NCI-H69 (cell line): ENCODE measurements at places on chromosomes 1 and 21.
A peak's percentile ranks its signal among the peaks of the same experiment; 100 is the strongest.

DNA sequence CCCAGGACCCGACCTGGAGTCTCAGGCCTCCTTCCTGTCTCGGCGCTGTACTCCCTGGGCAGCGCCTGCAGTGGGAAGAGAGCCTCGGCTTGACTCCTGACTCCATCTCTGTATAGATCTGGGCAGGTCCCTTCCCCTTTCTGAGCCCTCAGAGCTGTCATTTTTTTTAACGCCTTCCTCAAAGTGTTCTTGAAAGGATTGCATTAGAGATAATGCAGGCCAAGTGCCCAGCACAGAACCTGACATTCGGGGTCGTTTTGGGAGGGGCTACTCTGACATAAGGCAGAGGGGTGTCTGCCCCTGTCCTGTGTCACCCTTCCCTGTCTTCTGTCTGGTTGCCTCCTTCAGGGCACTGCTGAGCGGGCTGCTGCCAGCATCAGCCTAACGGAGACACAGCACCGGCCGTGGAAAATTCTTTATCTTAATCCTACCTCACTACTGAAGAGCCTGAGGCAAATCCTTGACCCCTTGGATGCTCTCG, 271.6 kb downstream of the TRABD2B start:
- peak; percentile 68 for DNase-seq

DNA sequence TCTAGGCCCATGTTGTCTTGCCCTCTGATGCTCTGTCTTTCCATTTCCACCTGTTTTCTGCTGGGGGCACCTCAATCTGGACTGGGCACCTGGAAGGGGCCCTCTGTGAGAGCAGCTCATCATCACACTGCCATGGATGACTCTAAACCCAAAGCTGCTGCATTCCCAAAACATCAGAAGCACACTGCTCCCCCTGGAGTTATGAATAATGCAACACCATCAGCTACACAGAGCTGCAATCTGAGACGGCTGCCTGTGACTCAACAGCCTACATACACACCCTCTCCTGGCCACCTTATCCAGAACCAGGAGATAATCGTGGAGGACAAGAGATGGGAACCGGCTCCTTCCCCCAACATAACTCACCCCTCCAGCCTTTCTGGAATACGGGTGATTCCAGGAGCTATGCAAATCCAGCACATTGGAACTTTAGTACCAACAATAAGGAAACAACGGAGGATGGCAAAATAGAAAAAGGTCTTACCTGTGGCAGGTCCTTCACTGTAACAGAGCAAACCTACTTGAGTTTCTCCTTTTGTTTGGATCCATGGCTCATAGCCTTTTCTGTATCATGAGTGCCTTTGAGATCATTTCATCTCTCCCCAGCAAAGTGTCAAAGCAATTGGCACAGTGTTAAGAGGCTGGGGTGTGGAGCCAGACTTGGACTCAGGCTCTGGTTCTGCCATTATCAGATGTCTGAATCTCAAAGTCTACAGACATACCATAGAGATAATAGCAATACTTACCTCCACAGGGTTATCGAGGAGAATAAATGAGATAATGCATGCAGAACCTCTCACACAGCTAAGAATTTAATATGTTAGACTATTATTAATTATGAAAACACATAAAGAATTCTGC, 29.3 kb downstream of the AK2 start:
- DNase-seq = peak; percentile 25

DNA sequence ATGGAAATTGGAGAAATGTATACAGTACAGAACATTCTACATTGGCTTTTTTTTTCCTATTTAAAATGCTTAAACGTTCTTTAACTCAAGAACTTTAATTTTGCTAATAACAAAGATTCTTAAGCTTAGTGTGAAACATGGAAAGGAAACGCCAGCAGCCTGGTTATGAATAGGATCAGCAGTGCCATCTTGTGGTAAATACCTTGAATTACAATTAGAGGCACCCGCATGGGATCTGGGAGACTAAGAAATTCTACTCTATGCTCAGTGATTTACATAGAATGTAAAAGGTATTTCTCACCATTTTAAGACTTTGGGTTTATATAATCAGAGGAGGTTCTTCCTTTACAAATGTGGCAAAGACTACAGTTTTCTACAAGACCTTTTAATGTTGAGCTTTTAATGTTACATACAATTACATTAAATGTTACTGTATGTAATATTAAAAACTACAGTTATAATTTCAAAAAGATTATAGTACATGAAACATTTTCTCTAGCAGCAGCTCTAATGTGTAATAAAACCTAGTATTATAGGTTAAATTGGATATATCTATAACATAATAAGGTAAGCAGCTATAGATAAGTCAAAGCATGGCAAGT, 32.1 kb upstream of the APOBEC4 start:
- DNase-seq = peak; percentile 74

DNA sequence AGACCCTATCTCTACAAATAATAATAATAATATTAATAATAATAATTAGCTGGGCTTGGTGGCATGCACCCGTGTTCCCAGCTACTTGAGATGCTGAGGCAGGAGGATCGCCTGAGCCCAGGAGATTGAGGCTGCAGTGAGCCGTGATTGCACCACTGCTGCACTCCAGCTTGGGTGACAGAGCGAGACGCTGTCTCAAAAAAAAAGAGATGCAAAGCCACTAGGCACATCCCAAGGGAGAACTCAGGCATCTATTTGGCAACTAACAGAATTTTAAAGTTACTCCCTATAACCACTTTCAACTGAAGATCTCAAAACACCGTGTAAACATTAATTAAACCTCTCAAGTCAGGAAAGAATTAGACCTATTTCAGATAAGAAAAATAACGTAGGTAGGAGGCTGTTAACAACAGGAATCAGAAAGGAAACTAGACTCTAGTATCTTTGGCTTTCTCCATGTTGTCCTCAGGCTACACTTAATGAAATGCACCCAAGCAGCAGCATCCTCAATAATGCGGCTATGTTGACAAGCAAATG, 3.7 kb downstream of the RNF19B start:
- DNase-seq = no peak

- DNase-seq = no peak
Measured at GRCh38 chr21:43207043-43207315, 38.2 kb downstream of the CRYAA start.

DNA sequence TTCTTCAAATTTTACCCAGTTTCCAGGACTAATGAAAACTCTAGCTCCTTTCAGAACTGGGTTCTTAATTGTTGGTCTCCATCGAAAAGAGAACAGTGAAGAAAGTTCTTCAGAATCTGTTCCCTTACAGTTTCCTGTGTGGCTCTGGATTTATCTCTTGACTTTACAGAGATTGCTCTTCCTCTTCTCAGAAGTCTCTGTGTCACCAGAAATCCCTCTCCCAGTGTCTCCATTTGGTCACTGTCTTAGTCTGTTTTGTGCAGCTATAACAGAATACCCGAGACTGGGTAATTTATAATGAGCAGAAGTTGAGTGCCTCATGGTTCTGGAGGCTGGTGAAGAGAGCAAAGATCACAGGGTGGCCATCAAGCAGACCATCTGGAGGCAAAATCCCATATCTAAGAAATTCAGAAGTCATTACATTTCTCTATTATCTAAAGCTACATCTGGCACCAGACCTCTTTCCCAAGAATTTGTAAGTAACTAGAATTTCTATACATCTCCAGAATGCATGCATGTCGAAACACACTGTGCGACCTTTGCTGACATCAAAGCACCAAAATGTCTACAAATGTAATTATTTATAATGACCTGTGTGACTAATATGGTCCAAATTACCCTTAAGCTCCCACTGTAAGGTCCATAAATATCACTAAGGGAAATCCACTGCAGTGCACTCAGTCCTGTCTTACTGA, 65.4 kb upstream of the KRTAP19-8 start:
- DNase-seq = no peak

- no peak for DNase-seq
Measured at GRCh38 chr1:16237343-16237830, 404 bp upstream of the CPLANE2 start.

- DNase-seq = no peak
Measured at GRCh38 chr1:116112388-116113140, 1.4 kb downstream of the MAB21L3 start.

GRCh38 chr1:154901591-154901990, 31.5 kb upstream of the KCNN3 start:
- DNase-seq = no peak

GRCh38 chr1:47186267-47187185, 3.3 kb downstream of the PDZK1IP1 start:
- DNase-seq = no peak

DNA sequence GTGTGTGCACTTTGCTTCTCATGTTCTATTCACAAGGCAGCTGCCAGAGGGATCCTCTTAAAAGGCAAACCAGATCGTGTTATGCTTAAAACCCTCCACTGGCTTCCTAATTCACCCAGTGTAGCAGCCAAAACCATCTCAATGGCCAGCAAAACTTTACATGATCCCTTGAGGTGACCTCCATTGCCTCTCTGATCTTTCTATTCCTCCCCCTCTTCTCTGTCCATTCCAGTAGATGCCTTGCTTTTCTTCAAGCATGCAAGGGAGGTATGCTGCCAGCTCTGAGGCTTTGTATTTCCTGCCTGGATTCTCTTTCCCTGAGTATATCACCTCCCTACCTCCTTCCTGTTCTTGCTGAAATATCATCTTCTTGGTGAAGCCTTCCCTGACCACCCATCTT, 93.2 kb upstream of the KCNK2 start:
- DNase-seq = no peak

DNA sequence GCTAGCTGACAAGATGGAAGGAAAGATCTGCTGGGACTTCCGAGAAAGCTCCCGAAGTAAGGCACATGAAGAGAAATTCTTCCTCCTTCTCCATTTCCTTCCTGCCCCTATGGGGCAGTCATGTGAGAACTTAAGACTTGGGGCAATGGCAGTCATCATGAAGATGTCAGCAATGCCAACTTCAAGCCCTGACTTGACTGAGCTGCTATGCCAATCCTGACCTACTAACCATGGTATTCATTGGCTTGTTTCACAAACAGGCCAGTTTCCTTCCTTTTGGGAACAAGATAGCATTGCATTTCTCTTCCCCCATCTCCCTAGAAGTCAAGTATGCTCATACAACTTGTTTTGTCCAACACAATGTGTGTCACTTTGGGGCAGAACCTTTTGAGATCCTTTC, 25.5 kb downstream of the GRIK1 start:
- no peak for DNase-seq

GRCh38 chr1:1943834-1944570, 24.9 kb upstream of the TMEM52 start:
- peak; percentile 53 for DNase-seq

- DNase-seq = peak; percentile 90
Measured at GRCh38 chr1:216604771-216605170, 118.5 kb downstream of the ESRRG start.

DNA sequence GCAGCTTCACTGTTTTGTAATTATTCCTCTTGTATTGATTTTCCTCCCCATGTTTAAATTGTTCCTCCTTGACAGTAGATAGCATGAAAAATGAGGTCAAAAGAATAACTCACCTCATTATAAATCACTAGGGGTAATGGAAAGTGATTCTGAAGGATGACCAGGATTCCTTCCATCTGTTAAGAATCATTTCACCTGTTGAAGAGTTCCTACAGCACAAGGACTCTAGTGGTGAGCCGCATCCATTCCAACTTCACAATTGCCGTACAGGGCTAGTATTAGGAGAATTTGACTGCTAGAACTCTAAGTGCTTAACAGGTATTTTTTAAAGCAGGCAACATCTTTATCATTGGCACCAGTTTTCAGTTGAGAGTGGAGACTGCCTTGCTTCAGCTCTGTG, 13.7 kb downstream of the PPP1R12B start:
- DNase-seq = peak; percentile 23

DNA sequence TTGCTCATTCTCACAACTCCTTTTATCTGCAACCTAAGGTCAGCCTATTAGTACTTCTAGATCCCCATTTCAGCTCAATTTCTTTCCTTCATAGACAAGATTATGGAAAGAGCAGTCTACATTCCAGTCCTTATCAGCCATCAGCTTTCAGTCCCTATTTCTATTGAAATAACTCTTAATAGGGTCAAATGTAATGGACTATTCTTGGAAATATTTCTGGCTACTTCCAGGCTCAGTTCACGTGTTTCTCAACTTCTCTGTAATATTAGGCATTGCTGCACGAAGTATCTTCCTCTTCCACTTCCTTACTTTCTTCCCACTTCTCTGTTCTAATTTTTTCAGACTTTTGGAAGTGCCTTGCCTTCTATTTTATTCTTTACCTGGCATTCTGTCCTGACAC, 232.9 kb upstream of the USP25 start:
- DNase-seq = no peak

DNA sequence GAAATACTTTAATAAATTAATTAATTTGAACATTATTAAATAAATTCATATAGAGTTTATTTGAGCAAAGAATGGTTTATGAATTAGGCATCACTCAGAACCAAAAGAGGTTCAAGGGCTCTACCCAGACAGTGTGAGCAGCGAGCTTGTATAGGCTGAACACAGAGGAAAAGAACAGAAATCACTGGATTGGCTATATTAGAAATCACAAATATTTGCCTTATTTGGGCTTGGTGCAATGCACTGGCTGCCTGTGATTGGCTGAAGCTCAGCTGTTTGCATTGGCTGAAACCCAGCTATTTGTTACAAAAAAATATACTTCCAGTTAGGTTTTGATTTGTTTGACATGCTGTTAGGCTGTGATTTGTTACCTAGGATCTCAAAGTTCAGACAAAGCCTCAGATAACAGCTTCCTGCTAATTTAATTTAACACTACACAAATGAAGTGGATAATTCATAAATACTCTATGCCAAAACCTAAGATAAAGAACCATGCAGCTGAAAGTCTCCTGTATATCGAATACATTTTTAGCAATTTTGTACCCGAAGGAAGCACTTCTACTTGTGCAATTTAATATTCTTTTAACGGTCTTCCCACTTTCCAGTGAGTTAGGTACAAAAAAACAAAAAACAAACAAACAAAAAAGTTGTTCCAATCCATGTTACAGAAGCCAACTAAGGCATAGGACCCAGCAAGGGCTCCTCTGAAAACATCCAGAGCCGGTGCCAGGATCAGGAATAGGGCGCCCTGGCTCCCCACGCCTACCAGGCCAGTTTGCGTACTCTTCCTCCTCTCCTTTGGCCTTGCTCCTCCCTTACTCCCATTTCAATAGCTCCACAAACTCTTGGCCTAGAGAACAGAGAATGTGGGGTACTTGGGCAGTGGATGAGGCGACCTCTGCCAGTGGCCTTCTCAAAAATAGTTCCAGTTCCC, 179.1 kb downstream of the DUSP10 start:
- DNase-seq = peak; percentile 8

- DNase-seq = no peak
Measured at GRCh38 chr1:19709260-19709793, 44.7 kb downstream of the HTR6 start.

- DNase-seq = no peak
Measured at GRCh38 chr1:223216074-223216473, 73.0 kb upstream of the TLR5 start.

GRCh38 chr1:204633665-204634064, 51.9 kb downstream of the LRRN2 start:
- peak; percentile 85 for DNase-seq

DNA sequence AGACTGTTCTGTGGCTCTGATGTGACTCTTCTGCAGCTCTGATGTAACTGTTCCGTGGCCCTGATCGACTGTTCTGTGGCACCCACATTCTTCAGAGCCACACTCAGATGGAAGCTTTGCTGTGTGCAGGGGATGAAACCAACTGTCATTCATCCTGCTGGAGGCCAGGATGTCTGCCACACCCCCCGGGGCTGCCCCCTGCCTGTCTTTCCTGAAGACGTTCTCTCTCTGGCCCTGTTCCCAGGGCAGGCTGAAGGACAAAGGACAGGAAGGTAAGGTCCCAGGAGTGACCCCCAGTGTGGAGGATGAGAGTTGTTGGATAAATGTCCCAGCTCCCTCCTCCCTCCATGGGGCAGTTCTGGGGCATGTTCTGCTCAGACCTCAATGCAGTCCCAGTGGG, 29.4 kb upstream of the UMODL1 start:
- peak; percentile 45 for DNase-seq

GRCh38 chr1:201791779-201792173, 37.2 kb upstream of the IPO9 start:
- peak; percentile 97 for DNase-seq
